ENCODE measurements at places on chromosomes 5 and 9.

DNA sequence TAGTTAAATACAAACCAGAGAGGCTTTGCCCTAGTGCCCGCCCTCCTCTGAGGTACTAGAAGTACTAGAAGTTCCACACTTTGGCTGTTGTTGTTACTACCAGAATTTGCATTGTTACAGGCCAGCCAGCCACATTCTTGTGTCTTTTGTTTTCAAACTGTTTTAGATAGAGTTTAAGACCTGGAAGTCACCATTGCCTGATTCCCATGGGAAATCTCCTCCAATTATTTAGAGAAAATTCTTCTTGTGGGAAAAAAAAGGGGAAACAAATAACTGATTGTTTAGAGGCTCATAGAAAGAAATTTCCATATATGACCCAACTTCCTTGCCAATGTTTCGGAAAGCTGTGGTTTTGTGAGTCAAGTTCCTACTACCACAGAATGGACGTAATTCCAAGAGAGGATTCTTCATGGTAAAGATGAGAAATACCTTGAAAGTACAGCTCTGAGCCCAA lies 252.2 kb downstream of the GOLPH3 start:
- DNase-seq: no peak

DNA sequence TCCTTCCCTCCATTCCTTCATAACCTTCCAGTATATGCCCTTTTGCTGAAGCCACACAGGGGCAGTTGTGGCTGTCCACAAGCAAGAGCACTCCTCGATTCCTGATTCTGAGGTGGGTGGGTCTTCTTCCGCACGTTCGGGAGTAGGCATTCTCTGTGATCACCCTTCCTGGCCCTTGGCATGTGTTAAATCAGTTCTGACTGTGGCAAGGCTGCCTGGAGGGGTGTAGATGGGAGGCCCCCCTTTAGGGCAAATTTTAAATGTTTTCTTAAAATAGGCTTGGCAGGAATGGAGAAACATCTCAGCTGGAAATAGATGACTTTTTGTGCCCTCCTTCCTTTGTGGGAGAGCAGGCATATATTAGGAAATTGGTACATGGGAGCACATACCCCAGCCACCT lies 3.1 kb downstream of the AGXT2 start:
- DNase-seq: no peak

- no peak for DNase-seq
These were observed 615.0 kb downstream of the ZNF608 start for GRCh38 chr5:124131466-124131865.

DNA sequence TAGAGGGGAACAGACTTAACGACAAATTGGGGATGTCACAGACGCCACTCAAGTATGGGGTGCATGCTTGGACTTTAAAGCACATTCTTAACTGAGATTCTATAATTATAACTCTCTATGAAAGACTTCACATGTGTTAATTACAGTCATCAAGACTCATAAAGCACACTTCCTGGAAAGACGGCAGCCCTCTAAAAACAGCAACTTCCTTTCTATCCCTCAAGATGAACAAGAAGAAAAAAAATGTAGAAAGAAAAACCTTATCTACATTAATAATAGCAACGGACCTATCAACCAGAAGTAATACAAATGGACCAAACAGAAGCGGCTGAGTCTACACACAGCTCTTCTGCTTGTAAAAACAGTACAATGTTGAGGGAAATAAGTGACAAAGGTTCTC lies 21.2 kb downstream of the GNAQ start:
- DNase-seq: no peak

DNA sequence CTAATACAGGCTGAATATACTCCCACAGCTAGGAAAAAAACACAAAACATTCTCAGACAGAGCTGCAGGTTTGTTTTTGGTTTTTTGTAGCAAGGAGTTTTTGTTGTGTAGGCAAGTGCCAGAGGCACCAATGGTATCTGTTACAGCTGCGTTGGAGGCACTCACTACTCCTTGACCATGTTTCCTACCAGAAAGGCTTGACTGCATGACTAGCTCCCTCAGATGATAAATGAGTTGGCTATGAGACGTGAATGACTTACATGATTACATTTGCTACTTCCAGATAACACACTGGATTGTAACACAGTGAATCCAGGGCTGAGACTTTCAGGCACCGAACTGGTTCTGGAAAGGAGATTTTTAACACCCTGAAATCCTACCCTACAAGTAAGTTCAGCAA lies 18.8 kb downstream of the GZMK start:
- DNase-seq: no peak

- no peak for DNase-seq
These were observed 279.8 kb downstream of the FSTL4 start for GRCh38 chr5:133332439-133333024.

- DNase-seq: no peak
These were observed 136.8 kb downstream of the TLE1 start for GRCh38 chr9:81552581-81552991.

DNA sequence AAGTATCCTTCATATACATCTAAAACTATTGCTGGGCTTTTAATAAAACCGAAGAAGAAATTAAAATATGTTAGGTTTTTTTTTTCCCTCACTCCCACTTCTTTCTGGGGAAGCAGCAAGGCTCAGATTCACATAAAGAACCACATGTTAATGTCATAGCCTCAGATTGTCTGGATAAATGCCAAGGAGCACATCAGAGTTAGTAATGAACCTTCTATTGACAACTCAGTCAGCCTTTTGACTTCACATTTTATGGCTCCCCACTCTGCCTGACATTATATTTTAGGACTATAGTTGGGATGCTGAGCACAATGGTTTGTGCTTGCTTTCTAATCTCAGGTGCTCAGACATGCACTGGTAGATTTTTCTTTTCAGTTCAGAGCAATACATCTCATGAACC lies 21.8 kb downstream of the DMAC1 start:
- no peak for DNase-seq
